ENCODE measurements at places on chromosomes 12 and 14.

DNA sequence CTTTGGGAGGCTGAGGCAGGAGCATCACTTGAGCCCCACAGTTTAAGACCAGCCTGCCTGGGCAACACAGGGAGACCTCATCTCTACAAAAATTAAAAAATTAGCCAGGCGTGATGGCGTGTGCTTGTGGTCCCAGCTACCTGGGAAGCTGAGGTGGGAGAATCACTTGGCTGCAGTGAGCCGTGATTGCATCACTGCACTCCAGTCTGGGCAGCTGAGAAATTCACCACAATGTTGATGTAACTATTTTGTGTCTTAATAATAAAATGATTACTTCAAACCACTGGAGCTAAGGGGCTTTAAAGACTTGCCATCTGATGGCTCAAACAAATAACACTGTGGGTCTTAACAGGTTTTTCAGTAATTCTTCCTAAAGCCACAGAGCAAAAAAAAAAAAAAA lies 10.8 kb downstream of the ERH start:
- DNase-seq, result no peak

GRCh38 chr14:77097006-77097699 lies 905 bp upstream of the CIPC start:
- DNase-seq, result no peak

GRCh38 chr14:93967637-93968250 lies 8.6 kb downstream of the ASB2 start:
- no peak for DNase-seq

DNA sequence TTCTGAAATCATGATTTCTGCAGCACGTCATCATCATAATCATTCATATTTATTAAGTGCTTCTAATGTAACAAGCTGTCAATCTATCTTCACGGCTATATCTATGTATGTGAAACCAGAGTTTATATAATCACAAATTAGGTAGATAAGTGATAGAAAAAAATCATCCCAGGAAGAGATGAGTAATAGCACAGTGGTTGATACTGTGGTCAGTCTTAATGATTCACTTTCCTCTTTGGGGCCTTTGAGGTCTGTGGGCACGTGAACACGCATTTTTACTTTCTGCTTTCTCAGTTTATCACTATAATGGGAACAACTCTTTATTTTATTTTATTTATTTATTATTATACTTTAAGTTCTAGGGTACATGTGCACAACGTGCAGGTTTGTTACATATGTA lies 265.9 kb upstream of the NOVA1 start:
- DNase-seq, result no peak

DNA sequence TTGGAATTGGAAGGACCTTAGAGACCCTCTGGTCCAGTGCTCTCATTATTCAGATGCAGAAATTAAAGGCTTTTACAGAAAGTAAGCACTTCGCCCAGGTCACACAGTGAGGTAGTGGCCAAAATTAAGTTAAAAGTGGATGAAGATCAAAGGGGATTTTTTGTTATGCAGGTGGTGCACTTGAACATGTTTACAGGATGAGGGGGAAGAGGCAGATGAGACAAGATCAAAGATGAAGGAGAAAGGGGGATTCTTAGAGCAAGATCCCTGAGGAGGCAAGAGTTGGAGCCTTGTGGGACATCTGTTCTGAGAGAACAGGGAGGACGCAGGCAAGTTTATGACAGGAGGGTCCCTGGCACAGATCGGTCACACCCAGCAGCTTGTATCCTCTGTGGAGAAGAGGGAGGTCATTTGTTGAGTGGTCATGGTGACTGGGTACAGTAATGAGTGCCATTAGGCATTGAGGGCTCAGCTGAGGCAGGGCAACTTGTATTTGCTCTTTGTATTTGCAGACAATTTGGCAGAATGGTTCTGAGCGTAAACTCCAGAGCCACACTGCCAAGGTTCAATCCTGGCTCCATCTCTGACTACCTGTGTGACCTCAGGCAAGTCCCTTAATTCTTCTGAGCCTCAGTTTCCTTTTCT lies 84.0 kb downstream of the BORCS5 start:
- no peak for DNase-seq

- DNase-seq, result no peak
These were observed 64.2 kb upstream of the EEA1 start for GRCh38 chr12:92993259-92993658.

- DNase-seq, result no peak
These were observed 784 bp downstream of the PSMA6 start for GRCh38 chr14:35292770-35293561.

DNA sequence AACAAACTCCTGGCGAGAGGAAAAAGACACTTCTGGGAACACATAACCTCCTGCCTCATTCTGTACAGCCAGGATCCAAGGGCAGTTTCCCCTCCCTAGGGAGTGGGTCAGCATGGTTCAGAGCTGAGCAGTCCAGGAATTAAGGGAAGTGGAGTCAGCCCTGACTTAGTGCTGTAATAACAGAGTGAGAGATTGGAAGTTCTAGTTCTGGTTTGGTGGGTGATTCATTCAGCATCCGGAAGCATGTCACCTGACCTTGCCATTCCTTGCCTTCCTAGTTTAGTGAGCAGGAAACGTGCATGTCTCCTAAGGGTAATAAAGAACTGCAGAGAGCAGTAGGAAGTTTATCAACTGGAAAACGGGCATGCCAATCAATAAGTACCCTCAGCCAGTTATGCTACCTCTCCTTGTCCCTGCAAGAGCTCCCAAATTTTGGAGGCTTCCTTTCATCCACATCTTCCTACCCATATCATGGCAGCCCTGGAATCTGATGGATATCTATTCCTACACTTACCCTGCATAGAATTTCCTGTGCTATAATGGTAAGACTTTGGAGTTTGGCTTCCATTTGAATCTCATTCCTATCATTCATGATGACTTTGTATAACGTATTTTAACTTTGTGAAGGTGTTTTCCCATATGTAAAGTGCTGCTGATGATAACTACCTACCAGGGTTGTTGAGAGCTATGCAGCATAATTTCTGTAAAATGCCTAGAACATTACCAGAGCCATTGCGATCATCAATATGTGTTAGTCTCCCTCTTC lies 28.5 kb upstream of the MAGOHB start:
- no peak for DNase-seq

GRCh38 chr12:65199604-65200003 lies 30.2 kb downstream of the LEMD3 start:
- DNase-seq, result no peak

DNA sequence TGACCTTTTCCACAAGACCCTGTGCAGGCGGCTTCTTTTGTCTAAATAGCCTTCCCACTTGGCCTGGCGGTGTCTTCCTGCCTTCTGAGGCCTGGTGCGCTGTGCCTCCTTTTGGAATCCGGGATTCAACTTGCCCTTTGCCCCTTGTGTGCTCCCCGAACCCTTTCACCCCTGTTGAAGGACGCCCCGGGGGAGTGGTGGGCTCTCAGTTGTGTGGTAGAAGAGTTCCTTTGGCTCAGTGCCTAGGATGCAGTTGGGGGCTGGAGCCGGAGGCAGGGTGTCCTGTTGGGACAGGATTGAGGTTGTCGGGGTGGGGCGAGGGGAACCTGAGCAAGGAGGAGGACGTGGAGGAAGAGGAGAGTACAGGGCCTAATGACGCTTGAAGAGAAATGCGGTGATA lies 34.5 kb downstream of the KLC1 start:
- DNase-seq, result no peak

DNA sequence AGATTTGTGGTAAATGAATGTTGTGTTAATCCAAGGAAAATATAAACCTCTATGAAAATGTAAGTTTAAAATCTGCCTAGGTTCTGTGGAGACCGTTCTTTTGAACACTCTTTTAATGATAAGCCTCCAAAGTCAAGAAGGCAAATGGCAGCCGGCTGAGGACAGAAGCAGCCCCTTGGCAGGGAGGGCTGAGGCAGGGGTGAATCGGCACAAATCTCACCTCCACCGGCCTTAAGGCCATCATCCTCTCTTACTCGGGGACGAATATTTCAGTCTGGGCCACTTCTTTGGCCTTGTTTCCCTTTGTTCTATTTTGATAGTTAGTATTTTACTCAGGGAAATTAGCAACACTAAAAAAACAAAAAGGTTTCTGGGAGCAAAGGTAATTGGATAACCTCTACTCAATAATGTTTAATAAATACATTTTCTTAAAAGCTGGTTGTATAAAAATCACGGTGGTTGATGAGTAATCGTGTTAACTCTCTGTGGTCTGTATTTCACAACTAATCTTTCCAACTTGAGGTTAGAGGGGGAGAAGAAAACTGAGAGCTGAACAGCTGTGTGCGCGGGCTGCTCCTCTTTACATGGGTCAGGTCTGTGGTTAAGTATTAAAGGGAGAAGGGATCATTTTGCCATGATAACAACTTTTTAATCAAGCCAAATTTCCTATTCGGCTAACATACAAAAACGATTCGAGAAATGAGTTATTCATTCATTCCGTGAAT lies 18.6 kb downstream of the LGMN start:
- no peak for DNase-seq

DNA sequence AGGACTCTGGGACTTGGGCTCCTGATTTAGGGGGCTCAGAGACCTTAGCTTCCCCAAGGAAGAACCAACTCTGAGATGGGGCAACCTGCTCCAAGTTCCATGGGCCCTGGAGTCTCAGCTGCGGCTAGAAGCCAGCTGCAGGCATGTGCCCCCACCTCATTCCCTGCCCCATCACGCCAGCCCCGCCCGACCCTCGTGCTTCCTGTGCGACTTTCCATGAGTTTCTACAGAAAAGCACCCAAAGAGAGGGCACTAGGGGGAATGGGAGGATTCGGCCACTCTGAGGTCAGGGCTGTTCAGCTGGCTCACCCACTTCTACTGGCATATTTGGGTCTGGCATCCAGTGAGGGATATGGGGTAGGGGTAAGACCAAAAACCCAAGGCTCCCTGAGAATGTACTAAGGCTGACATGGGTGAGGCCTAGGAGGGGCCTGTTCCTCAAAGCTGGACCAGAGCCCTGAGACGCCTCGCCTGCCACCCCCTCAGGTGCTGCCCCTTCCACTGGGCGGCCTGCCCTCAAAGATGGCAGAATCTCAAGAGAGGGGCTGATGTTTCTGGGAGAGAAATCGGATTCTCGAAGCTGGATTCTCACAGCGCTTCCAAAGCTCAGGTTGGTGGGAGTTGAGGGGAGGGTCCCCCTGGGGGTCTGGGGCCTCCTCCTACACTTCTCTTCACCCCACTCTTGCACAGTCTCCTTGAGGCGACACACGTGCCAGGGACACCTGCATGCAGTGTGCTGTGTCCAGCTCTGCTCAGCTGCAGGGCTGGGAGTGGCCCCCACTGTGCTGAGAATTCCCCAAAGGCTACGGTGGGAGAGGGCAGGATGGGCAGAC lies 22.1 kb downstream of the FAIM2 start:
- DNase-seq, result no peak

GRCh38 chr12:106903241-106903945 lies 52.3 kb upstream of the TMEM263 start:
- peak; percentile 60 for DNase-seq

GRCh38 chr12:126608607-126609175 lies 1543.5 kb downstream of the AACS start:
- no peak for DNase-seq

GRCh38 chr14:49659526-49660455 lies 24.7 kb upstream of the DNAAF2 start:
- DNase-seq, result no peak

GRCh38 chr12:4289998-4290790 lies 16.6 kb downstream of the CCND2 start:
- no peak for DNase-seq

DNA sequence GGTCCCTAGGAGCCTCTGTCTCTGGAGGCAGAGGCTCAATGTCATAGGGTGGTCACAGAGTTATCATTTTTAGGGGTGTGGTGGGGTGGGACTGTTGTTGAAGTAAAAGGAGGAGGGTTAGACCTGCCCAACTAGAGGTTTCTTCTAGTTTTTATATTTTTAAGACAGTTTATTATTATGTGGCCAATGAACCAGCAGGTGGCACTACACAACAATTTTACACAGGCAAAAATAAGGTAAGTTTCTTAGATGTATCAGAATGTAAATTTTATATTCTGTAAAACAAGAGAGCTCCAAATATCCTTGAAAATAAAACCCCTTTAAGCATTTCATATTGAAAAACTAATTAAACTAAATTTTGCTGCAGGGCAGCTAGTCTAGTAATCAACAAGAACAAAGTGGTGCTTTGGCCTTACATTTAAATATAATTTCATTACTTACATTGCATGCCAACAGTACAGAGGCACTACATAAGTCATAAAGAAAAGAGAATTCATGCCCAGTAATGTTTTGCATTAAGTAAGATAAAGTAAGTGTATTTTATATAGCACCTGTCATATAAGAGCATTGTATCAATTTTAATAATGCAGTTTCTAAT lies 22.2 kb upstream of the OVCH1 start:
- no peak for DNase-seq

DNA sequence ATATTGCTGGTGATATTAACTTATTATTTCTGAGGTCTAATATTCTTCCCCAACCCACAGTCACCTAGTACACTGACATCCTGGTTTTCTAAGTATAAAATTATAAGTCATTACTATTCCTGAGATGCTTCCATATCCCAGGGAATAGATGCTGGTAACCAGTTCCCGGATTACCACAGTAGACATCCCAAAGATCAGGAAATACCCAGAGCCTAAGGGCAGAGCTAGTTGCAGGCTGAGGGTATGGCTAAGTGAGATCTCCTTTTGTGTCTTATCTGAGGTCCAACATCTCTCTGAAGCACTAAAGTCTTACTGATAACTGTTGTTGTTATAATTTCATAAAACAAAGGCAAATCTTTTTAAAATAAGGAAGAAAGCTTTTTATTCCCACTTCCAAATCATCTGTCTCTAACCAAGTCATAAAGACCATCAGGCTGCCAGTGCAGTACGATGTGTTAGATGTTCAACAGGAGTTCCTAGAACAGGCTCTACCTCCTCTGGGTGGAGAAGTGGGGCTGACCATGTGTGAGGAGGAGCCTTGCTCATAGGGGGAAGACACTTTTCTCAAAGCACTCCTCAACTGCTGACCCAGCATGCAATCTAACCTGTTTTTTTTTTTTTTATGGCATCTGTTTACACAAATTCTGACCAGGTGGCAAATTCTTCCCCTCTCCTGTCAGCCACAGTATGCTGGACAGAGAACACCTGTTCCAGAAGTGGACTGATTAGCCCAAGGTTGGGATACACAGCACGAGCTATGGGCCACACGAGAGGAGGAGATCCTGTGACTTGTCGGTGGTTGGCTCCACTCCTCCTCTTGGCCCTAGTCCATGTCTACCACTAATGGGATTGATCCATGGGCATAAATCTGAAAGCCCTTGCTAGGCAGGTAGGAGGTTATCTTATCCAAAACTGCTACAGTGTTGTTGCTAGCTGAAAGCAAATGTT lies 16.1 kb upstream of the GRIP1 start:
- DNase-seq, result no peak

GRCh38 chr12:63918800-63919300 lies 74.3 kb downstream of the SRGAP1 start:
- no peak for DNase-seq

DNA sequence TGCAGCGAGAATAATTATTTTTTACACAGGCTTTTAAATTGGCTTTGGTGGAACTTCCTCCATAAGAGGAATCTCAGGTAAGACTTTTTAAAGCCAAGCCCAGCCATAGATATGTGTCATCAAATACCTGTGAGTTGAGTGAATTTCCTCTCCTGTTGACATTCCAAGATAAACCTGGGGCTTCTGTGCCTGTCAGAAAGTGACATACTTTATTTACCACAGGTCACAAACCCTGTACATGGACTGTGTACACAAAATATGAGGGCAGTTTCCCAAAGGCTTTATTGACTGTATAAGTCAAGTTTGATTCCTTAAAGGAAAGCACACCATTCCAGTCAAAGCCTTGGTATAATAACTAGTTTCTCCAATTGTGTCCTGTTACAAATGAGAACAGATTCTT lies 25.9 kb upstream of the SRSF5 start:
- no peak for DNase-seq

- no peak for DNase-seq
These were observed 6.5 kb upstream of the OR4E1 start for GRCh38 chr14:21680072-21680471.

- DNase-seq, result no peak
These were observed 25.7 kb downstream of the TBC1D15 start for GRCh38 chr12:71865166-71865713.

All from stimulated activated CD8-positive, alpha-beta memory T cell treated with anti-CD3 and anti-CD28 coated beads, Interleukin-7, amount 100 ng/mL, for 48 hours (primary cell).